ENCODE measurements at places on chromosomes 3 and 15. TPM values are rescaled to one million over a fixed set of nuclear protein-coding genes. Genes with fewer than 3 reads are reported as not detected.

The XCR1 gene
- 1.0 TPM for total RNA-seq

The FBXO40 gene
- under 0.01 TPM for total RNA-seq

The IL17RB gene
- 0.10 TPM for total RNA-seq

The IQCF5 gene
- not detected for total RNA-seq

The CSPG4 gene
- under 0.01 TPM for total RNA-seq

The TMOD3 gene
- 43.0 TPM for total RNA-seq

The PLAAT1 gene
- total RNA-seq, result 0.52 TPM

The APBA2 gene
- 78.6 TPM for total RNA-seq

The MYL3 gene
- total RNA-seq, result not detected

The SLC28A1 gene
- not detected for total RNA-seq

The PLS1 gene
- total RNA-seq, result 1.2 TPM

The MED12L gene
- 4.0 TPM for total RNA-seq

The MORC1 gene
- total RNA-seq, result 0.84 TPM

The CDV3 gene
- total RNA-seq, result 200 TPM

The HHLA2 gene
- total RNA-seq, result 0.31 TPM

The ISL2 gene
- 0.21 TPM for total RNA-seq

The NLGN1 gene
- 0.10 TPM for total RNA-seq

The POTEB3 gene
- total RNA-seq, result not detected

The NEIL1 gene
- 19.3 TPM for total RNA-seq

The GOLGA6L10 gene
- 1.4 TPM for total RNA-seq

The TUSC7 gene
- total RNA-seq, result not detected

The ACKR4 gene
- 0.31 TPM for total RNA-seq

The GOLGA6A gene
- not detected for total RNA-seq

The POLQ gene
- 0.42 TPM for total RNA-seq

The RPP25 gene
- 0.31 TPM for total RNA-seq

The TRIM42 gene
- total RNA-seq, result not detected

The SEMA6D gene
- total RNA-seq, result under 0.01 TPM

The CEMIP gene
- total RNA-seq, result 0.21 TPM

The COPB2 gene
- total RNA-seq, result 18.6 TPM

The PTX3 gene
- 39.7 TPM for total RNA-seq

The VPS33B gene
- total RNA-seq, result 9.1 TPM

The GASK1A gene
- 0.10 TPM for total RNA-seq

The TEX55 gene
- not detected for total RNA-seq

The TTLL13 gene
- total RNA-seq, result 0.31 TPM

The GPR62 gene
- total RNA-seq, result 0.10 TPM

The GRM7 gene
- total RNA-seq, result not detected

The ATP13A3 gene
- total RNA-seq, result 179 TPM

The VPS18 gene
- 28.7 TPM for total RNA-seq

The HYKK gene
- total RNA-seq, result 0.94 TPM

The TAGLN3 gene
- not detected for total RNA-seq

The AAGAB gene
- total RNA-seq, result 26.6 TPM

The ZNF385D gene
- 0.21 TPM for total RNA-seq

The UQCRC1 gene
- 131 TPM for total RNA-seq

The ATP10A gene
- total RNA-seq, result 15.8 TPM

The CSPG5 gene
- 0.10 TPM for total RNA-seq

The U2SURP gene
- total RNA-seq, result 236 TPM

The FYTTD1 gene
- 60.2 TPM for total RNA-seq

The DNASE1L3 gene
- 1.6 TPM for total RNA-seq

Data from mononuclear cell (primary cell).